ENCODE measurements at places on chromosomes 12 and 14.

DNA sequence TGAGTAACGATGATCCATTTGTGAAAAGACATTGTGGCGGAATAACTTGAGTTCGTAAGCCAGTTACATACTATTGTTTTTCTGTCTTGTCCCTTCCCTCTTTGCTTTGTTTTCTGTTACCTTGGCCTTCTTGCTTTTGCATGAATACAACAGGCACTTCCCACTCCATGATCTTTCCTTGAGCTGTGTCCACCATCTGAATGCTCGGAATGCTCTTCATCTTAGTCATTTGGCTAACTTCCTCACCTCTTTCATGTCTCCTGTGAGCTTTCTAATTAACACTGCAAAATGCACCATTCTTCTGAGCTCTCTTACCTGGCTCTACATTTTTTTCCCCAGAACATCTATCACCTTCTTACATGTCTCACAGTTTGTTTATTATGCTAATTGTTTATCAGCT lies 10.0 kb downstream of the KNTC1 start:
- no peak for DNase-seq

- no peak for DNase-seq
Measured at GRCh38 chr14:88975926-88976325, 151.5 kb downstream of the TTC8 start.

DNA sequence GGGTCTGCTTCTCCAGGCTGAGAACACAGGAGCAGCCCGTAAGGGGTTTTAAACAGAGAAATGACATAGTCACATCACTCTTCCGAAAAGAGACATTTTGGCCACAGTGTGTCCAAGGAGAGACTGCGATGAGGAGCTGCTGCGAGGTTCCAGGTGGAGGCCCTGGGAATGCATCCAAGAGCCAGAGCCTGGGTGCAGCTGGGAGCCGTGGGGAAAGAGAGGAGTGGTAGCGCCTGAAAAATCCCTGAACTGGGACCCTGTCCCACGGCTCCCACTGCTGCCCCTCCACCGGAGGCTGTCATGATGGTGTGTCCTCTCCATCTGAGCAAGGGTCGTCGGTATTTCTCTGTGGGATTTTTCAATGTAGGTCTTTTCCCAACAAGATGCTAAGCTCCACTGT lies 146.9 kb downstream of the BCL11B start:
- no peak for DNase-seq

DNA sequence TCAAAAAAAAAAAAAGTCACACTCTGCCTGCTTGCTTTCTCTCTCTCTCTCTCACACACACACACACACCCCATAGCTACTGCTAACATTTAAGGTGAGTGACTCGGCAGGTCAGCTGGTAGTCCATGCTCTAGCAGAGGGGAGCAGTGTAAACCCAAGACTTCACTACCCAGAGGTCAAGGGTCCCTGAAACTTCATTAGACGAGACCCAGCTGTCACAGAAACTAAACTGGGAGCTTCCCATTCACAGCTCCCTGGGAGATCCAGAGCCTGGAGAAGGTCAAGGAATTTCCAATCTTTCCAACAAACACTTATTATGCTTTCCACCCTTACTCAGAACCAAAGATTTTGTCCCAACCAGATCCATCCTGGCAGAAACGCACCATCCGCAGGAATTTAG lies 33.2 kb downstream of the CKAP4 start:
- no peak for DNase-seq

DNA sequence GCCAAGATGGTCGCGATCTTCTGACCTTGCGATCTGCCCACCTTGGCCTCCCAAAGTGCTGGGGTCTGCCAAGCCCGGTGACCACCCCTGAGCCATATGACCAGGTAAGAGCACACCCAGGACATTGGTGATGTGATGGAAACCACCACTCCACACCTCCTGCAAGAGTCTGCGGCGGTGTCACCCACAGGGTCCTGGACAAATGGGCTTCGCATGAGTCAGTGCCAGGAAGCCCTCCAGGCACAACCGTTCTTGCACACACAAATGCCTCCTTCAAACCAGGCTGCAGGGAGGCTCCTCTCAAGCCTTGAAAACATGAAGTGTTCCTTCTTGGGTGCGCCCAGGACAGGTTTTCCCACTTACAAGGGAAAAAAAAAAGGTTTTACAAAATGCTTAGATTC lies 16.6 kb downstream of the PITPNM2 start:
- DNase-seq, result no peak

GRCh38 chr12:71109834-71110233 lies 48.0 kb downstream of the TSPAN8 start:
- no peak for DNase-seq

DNA sequence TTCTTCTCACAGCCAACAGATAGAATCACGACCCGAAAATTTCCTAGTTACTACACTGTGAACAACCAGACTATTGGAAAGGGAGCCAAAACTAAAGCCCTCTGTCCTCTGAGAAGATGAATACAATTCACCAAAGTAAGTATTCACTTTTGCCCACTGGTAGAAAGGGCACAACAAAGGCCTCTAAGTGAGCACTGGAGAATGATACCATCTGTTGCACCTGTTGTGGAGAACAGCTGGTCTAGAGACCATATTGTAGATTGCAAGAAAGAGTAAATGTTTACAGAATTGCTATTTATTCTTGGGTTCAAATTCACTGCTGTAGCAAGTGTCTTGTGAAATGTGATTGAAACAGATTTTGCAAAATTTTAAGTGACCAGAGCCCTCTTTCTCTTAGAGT lies 46.9 kb upstream of the ANO6 start:
- no peak for DNase-seq

GRCh38 chr12:31732926-31733548 lies 4.2 kb upstream of the AMN1 start:
- DNase-seq, result no peak

DNA sequence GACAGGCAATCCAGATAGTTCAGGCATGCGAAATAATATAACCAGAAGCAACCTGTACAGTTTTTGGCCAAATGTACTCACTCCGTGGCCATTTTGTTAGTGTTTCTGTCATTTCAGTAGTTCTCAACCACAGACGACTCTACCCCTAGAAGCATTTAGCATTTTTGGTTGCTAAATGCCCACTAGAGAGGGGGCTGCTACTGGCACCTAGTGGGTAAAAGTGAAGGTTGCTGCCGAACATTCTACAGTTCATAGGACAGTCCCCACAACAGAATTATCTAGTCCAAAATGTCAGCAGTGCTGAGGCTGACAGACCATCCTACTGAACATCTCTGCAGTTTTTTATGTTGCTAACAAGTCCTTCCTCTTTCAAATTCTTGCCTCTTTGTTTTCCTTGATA lies 107.4 kb downstream of the TSHR start:
- no peak for DNase-seq

- no peak for DNase-seq
Measured at GRCh38 chr14:62443796-62444195, 601.5 kb downstream of the KCNH5 start.

DNA sequence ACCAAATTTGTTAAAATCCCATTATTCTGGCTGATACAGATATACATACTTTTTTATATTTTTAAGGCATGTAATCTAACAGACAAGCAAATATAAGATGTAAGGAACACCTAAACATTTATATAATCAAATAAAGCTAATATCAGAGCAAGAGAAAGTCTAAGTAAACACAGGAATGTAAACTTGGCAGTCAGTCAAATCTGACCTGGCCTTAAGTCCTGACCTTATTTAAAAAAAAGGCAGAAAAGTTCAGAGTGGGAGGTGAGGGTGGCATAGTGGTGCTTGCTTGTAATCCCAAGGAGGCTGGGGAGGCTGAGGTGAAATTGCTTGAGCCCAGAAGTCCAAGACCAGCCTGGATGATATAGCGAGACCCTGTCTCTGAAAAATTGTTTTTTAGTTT lies 152.6 kb downstream of the DERA start:
- no peak for DNase-seq

GRCh38 chr12:32270818-32271710 lies 128.3 kb upstream of the FGD4 start:
- no peak for DNase-seq

GRCh38 chr12:21642707-21643389 lies 14.8 kb downstream of the LDHB start:
- DNase-seq, result no peak

- DNase-seq, result no peak
Measured at GRCh38 chr14:81268016-81268416, 47.3 kb upstream of the GTF2A1 start.

GRCh38 chr12:106583242-106584103 lies 669 bp downstream of the RFX4 start:
- DNase-seq, result no peak

GRCh38 chr12:118866346-118866745 lies 115.0 kb upstream of the SRRM4 start:
- DNase-seq, result no peak

DNA sequence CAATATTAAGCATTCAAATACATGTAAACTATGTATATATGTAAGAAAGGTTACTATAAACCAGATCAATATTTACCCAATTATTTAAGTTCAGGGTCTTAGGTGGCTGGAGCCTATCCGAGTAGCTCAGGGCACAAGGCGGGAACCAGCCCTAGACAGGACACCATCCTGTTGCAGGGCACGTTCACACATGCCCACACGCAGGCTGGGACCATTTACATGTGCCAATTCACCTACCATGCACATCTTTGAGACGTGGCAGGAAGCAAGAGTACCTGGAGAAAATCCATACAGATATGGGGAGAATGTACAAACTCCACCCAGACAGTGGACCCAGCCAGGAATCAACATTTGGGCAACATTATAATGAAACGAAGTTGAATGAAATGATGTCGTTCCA lies 263.0 kb upstream of the E2F7 start:
- DNase-seq, result no peak

DNA sequence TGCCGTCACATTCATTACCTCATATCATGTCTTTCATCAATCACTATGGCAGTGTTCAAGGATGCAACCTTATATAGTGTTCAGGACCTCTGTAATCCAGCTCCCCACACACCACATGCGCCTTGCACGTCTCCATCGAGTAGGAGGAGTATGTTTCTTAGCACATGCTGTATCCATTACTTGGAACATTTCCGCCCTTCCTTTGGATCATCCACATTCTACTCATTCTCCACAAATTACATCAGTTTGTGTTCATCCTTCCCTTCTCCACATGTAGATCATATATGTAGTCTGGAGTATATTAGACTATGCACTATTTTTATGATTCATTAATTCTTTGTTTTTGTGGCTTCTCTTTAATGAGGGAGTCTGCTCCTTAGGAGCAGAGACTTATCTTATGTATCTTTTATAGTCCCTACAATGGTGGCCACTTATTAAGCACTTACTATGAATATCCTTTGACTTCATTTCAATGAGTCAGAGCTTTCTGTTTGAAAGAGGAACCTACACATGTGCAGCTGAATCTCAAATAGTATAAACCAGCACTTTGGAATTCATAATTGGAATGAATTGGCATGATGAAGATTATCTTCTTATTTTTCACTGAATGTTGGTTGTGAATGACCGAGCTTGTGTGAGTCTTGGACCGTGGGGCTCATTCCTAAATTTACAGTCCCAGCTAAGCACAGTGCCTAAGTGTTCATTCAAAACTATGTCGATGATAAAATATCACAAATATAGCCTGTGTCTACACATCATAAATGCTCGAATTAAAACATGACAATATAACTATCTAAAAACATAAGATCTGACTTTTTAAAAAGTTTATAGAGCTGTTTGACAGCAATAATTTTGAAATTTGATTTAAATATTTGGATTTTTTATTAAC lies 30.2 kb upstream of the NPAS3 start:
- no peak for DNase-seq

DNA sequence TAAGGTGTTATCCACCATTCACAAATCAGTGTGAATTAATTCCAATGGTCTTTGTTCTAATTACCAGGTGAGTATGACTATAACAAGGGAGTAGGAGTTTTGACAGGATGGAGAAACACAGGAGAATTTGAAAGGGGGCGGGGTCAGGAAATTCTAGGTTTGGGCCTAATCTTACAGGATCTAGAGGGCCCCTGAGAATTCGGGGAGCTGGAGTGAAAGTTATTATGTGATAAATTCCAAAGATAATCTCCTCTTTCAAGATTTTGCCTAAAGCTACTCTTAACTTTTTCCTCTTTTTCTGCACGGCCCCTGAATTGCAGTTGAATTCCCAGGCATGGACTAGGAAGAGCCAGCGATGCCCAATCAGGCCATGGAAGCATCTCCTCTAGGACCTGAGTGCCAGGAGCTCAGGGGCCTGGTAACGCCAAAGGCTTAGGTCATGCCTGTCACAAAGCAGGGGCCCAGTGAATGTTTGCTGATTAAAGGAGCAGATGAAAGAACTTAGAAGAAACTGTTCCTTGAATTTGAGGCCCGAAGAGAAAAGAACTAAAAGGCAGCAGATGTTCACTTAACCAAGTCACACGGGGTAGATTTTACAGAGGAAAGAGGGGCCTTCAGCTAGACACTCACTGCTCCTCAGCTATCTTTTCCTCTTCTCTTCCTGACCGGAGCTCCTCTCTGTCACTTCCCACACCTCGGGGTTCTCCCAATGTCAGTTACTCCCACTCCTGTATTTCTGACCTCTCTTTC lies 195.5 kb downstream of the PPM1H start:
- no peak for DNase-seq

- no peak for DNase-seq
Measured at GRCh38 chr14:85617791-85618190, 87.8 kb downstream of the FLRT2 start.

GRCh38 chr14:49892301-49892635 lies 614 bp upstream of the ARF6 start:
- DNase-seq, result no peak

DNA sequence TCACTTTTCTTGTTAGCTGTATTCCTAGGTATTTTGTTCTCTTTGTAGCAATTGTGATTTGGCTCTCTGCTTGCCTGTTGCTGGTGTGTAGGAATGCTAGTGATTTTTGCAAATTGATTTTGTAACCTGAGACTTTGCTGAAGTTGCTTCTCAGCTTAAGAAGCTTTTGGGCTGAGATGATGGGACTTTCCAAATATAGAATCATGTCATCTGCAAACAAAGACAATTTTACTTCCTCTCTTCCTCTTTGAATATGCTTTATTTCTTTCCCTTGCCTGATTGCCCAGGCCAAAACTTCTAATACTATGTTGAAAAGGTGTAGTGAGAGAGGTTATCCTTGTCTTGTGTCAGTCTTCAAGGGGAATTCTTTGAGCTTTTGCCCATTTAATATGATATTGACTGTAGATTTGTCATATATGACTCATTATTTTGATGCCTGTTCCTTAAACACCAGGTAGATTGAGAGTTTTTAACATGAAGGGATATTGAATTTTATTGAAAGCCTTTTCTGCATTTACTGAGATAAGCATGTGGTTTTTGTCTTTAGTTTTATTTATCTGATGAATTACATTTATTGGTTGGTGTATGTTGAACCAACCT lies 26.7 kb downstream of the CLECL1 start:
- no peak for DNase-seq

DNA sequence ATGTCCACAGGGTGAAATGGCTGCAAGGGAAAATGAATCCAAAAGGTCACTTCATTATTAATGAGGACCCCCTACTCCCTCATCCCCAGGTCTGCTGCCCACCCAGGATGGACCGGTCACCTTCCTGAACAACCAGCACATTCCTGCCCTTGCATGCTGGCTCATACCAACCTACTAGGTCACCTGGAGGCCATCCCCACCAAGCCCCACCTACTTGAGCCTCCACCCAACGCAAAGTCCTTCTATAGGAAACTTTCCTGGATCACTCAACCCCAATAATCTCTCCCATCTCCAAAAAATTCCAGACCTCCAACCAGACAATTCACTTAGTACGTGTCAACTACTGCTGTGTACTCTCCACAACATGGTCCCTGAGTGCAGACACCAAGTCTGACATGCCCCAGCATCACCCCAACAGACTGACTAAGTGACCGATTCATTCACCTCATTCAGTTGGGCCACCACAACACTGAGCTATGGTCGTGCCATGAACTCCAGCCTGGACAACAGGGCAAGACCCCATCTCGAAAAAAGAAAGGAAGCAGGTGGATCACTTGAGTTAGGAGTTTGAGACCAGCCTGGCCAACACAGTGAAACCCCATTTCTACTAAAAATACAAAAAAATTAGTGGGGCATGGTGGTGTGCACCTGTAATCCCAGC lies 18.1 kb downstream of the CLMN start:
- DNase-seq, result no peak

Data from stimulated activated CD4-positive, alpha-beta T cell treated with anti-CD3 and anti-CD28 coated beads, Interleukin-4, amount 100 ng/mL, for 1 hour (primary cell).